A549 treated with CpdA at 1 μM for 4 hours (cell line): ENCODE measurements at places on chromosomes 16 and 17. TPM values are rescaled to one million over a fixed set of nuclear protein-coding genes. Genes with fewer than 3 reads are reported as not detected.

The TNFRSF17 gene
- not detected in 5 replicates for total RNA-seq

The CACNG3 gene
- total RNA-seq: not detected in 5 replicates

The CCL4 gene
- not detected in 5 replicates for total RNA-seq

The RAPGEFL1 gene
- total RNA-seq: 2.3 to 3.3 TPM (median 2.6 TPM) in 5 replicates

The CHRNE gene
- total RNA-seq: 0.06 to 0.17 TPM (median 0.13 TPM) in 4 of 5 replicates, not detected in the other

The HBQ1 gene
- 4.6 to 8.4 TPM (median 7.2 TPM) in 5 replicates for total RNA-seq

The AIPL1 gene
- not detected in 5 replicates for total RNA-seq

The MYH3 gene
- 0.77 to 1.8 TPM (median 0.91 TPM) in 5 replicates for total RNA-seq

The HS3ST3B1 gene
- total RNA-seq: 0.21 to 0.51 TPM (median 0.28 TPM) in 5 replicates

The ZG16B gene
- 0.55 to 1.0 TPM (median 0.87 TPM) in 5 replicates for total RNA-seq

The ARHGDIG gene
- 1.8 to 3.8 TPM (median 2.5 TPM) in 5 replicates for total RNA-seq

The PMP22 gene
- total RNA-seq: 265 to 324 TPM (median 299 TPM) in 5 replicates

The RUNDC3A gene
- 0.53 to 0.94 TPM (median 0.83 TPM) in 5 replicates for total RNA-seq

The MT1M gene
- total RNA-seq: not detected in 5 replicates

The CHST4 gene
- 0.06 to 0.20 TPM (median 0.06 TPM) in 4 of 5 replicates, not detected in the other for total RNA-seq

The FOXJ1 gene
- 0.23 to 0.40 TPM (median 0.30 TPM) in 5 replicates for total RNA-seq
